HuH-7 (cell line): ENCODE measurements at places on chromosomes 7 and 10.
A peak's percentile ranks its signal among the peaks of the same experiment; 100 is the strongest.

- no peak for DNase-seq
These were observed 253.2 kb upstream of the INHBA start for GRCh38 chr7:41955893-41956675.

GRCh38 chr10:106082865-106083264 is 1081.6 kb downstream of the SORCS1 start:
- no peak for DNase-seq

GRCh38 chr10:44974628-44975430 is 3.8 kb downstream of the DEPP1 start:
- peak; percentile 68 for DNase-seq

GRCh38 chr10:125016123-125016522 is 74.2 kb downstream of the ZRANB1 start:
- no peak for DNase-seq
